Activated CD4-positive, alpha-beta T cell treated with anti-CD3 and anti-CD28 coated beads for 4 hours (primary cell): ENCODE measurements at places on chromosomes 2 and 18.

DNA sequence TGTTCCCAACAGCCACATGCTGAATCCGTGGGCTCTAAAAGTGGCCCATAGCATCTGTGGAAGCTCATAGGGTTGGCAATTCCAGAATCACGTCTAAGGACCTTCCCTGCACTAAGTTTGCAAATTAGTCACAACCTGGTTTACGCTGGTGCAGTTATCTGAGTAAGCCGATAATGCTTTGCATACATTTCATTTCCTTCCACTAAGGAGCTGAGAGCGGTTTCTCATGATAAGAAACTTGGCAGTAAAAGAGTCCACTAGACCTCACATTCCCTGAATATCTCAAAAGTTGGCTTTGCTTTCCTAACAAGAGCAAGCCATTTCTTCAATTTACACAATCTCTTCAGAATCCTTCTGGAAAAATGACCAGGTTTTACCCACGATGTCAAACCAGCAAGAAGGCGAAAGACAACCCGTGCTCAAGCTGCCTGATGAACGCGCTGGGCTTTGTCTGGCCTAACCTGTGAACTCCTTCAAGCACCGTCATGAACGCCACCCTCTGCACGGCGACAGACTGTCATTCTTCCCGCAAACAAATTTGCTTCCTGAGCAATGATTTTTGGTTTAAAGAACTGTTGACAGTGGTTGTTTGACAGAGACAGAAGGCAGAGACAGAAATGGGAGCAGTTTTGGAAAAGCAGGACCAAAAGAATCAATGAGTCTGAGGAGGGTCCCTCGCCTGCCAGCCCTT, 73.0 kb upstream of the COPS8 start:
- no peak for DNase-seq

GRCh38 chr2:2587354-2587753, 256.3 kb upstream of the MYT1L start:
- DNase-seq = no peak

DNA sequence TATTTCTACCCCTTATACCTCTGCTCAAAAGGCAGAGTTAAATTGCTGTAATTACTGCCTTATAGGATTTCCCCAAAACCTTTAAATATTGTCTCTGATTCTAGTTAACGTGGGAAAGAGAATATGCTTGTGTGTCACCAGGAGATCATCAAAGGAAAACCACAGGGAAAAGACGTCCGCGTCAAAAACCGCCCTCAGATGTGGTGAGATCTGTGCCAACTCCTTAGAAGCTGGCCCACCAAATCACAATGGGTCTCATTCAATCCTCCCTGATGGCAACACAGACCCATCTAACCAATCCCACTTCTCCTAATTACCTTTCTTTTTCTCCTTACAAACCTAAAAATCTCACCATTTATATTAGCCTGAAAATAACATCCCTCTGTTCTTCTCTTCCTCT, 25.4 kb downstream of the VPS54 start:
- no peak for DNase-seq

DNA sequence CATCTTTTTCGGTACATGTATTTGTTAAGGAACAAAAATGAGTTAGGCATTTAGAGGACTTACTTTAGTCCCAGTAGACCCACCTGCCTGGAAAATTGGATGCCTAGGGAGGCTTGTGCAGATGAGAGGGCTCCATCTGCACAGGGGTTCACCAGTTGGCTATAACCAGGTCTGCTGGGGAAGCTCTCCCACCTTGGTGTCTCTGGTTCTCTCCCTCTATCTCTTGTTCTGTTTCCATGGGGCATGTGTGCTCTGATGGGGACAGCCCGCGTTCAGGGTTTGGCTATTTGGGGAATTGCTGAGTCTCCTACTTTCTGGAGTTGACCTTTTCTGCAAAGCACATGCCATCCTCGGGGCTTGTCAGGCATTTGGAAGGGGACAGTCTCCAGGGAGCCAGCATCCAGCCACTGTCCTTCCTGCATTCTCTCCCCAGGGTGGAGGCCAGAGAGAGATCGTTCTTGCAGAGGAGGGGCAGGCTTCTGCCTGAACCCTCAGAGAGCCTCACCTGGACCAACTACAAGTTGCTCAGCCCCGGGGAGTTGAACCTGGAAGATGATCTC, 157.3 kb downstream of the KLHL29 start:
- no peak for DNase-seq

DNA sequence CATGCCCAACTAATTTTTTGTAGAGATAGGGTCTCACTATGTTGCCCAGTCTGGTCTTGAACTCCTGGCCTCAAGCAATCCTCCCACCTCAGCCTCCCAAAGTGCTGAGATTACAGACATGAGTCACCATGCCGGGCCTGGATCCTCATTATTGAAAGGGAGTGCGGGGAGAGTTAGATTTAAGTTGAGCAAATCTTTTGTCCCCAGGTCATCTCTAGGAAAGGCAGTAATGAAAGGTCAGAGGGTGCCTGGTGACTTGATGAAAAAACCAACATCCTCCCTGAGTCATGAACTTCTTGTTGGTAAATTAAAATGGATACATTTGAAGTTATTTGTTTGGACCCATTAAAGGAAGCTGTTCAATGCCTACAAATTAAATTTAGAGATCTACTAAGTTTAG, 25.1 kb downstream of the STAT4 start:
- no peak for DNase-seq

DNA sequence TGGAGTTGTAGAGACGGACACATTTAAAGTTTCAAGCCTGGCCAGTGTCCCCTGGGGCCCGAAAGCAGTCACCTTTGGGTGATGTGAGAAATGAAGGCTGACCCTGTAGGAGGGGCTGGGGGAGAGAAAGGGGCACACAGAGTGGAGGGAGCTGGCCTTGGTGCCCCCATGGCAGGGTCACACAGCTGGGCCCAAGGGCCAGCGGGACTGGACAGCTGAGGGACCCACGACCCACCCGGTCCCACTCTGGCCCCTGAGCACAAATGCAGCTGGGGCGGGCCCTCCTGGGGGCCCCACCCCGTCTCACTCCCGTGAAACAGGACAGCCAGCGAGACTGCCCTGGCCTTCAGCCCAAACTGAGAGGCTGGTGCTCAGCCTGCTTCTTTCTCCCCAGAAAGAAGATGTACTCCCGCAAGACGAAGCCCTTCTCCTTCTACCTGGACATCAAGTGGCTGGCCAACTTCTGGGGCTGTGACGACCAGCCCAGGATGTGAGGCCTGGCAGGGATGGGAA, 6.1 kb downstream of the AGXT start:
- DNase-seq = no peak

DNA sequence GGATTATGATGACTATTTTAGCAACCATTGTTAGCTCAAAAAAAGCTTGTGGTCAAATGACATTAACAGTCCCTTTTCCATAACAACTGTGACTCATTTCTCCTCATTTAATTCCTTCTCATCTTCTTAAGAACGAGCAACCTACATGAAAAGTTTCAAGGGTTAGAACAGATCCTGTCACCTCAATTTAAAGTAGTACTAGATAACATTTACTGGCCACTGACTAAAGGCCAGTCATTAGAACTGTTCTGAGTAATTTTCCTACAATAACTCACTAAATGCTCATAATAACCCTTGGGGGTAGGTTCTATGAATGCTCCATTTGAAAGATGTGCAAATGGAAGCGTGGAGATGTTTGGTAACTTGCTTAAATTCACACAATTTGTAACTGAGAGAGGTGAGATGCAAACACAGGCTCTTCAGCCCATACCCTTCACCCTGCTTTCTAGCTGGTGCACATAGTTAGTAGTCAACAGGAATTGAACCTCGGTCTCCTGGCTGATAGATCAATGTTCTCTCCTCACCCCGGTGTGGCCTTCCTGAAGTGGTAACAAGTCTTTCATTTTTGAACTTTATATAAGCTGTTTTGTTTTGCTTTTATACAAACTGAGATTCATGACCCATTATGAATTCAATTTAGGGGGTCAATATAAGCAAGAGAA, 212.5 kb downstream of the SETBP1 start:
- DNase-seq = no peak

DNA sequence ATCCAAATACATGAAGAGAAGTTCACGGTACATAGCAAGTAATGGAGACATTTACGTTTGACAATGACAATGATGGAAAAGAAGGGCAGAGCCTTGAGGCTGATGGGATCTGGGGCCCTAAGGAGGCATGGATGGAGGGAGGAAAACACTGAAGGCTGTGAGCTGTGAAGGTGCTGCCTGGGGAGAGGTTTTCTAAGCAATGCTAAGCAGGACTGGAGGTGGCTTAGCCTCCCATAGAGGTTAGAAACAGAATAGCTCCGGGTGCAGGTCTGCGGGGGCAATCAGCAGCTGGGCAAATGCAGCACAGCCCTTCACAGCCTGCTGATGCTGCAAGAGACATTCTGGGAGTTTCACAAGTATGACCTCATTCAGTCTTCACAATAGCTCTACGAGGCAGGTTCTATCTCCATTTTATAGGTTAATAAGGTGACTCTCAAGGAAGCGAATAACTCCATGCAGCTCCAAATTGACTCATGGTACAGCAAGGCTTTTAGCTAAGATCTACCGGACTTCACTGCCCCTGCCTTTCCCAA, 65.3 kb downstream of the MYT1L start:
- no peak for DNase-seq
